Activated naive CD4-positive, alpha-beta T cell (primary cell): ENCODE measurements at places on chromosomes 6 and 20.
A peak's percentile ranks its signal among the peaks of the same experiment; 100 is the strongest.

DNA sequence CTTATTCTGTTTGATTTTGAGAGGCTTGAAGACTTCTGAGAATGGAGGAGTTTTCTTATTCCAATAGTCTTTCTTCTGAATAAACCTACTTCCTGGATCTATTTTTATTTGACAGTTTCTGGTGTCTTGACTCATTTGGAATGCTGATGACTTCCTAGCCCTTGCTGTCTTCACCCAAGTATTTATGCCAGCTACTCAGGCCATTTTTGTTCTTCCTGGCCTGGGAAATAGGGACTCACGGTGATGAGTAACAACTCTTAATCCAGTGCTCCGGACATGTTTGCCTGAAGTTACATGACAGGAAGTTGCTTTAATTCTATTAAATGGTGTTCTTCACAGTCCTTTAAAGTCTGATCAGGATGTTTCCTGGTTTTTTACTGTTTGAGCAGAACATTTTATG is 272.1 kb upstream of the EYS start:
- no peak for DNase-seq

- no peak for DNase-seq
Measured at GRCh38 chr6:33164665-33165373, 27.4 kb downstream of the COL11A2 start.

GRCh38 chr6:39882531-39882899 is 51.7 kb downstream of the MOCS1 start:
- no peak for DNase-seq

DNA sequence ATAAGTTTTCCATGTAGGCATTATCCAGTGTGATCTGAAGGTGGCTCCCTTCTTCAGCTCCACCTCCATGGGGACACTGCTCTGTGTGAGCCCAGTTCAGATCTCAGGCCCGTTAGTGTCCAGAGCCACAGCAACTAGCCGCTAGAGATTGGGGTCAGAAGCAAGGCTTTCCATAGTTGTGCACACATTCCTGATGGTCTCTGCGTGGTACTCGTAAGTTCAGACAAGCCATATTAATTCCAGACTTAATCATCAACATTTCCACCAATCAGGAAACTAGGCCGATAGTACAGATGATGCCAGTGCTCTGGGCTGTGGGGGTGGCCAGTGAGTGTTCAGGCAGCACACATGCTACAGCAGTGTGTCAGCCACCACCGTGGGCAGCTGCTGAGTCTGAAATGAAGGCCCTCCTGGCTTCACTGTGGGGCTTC is 17.5 kb upstream of the SYNCRIP start:
- DNase-seq, result no peak

GRCh38 chr6:158047563-158048323 is 66.1 kb downstream of the SYNJ2 start:
- DNase-seq, result no peak

GRCh38 chr6:43122146-43122545 is 46.0 kb downstream of the PTK7 start:
- DNase-seq, result no peak

- DNase-seq, result no peak
Measured at GRCh38 chr6:111791415-111791814, 81.8 kb downstream of the FYN start.

- no peak for DNase-seq
Measured at GRCh38 chr6:139698526-139699176, 324.2 kb upstream of the CITED2 start.

GRCh38 chr20:43903953-43904826 is 10.5 kb upstream of the TOX2 start:
- no peak for DNase-seq

DNA sequence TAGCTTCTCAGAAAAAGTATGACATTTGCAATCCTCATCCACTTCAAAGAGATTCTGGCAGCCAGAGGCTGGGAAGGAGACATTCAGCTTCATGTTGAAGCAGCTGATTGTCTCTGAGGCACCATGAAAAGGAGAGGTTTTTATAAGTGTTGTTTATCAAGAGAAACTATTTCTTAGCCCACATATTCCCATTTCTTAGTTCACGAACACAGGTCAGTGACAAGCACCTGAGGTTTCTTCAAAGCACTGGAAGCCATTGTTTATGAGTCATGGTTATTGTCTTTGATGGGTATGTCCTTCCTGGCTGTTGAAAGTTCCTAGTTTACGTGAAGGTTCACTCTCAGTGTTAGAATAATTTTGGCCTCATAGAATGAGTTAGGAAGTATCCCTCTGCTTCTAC is 3.0 kb upstream of the DDX43 start:
- DNase-seq, result no peak

DNA sequence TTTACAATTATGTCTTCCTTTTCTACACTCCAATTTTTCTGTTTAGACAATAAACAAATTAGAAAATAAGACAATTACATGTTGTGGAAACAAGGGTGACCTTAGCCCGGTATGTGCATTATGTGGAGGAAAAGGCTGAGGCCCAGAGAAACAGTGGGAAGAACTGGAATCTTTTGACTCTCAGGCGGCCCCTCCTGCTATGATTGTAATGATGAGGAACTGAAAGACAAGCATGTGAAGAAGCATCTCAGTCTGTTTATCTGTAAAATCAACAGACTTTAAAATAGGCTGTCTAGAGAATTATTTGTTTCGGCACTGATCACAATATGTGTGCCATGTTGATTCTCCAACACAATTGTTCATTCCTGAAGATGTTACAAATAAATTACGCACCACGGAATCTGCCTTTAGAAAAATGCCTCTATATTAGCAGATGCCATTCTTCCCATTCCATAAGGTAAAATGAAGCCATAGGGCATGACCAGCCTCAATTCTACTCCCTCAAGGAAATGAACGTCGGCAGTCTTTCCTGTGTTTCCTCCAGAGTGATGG is 1201.6 kb upstream of the CITED2 start:
- no peak for DNase-seq

DNA sequence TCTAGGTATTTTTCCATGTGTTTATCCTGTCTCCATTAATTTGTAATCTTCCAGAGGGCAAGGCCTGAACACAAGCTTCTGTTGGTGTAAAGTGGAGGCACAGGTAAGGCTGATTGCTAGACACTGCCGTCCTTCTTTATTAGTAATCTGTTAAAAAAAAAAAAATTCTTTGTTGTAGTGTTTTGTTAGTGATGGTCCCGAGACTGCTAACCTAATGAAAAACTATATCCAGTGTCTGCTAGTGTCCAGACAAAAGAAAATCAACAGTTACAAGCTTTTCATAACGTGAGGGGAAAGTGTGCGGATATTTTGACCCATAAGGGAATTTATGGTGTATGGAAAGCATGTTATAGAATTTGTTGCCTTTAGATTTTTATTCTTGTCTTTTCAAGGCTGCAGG is 4.2 kb upstream of the HIVEP1 start:
- DNase-seq, result no peak

DNA sequence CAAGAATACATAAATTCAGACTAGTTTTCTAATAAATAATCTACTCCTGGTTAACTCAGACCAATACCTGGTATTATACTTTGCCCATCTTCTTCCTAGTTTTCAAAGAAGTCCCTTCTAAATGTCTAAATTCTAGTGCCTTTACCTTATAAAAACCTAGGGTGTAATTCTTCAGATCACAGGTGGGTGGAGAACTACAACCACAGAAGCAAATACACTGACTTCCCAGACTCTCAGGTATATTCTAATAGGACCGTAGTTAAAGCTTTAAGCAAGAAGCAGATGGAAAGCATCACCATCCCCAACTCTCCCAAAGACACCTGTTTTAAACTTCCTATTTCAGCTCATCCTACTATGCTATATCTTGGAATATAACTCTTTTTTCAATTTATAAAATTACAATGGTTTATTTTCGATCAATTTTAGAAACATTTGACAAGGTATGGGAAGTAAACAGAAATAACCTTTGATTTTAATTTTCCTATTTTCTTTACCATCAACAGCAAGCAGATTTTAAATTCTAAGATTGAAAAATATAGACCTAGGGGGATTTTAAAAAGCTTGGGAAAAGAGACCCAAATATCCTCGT is 15.8 kb downstream of the MAN1A1 start:
- no peak for DNase-seq

GRCh38 chr6:56477241-56477640 is 165.4 kb downstream of the DST start:
- no peak for DNase-seq

- peak; percentile 47 for DNase-seq
Measured at GRCh38 chr6:722077-722524, 29.2 kb upstream of the EXOC2 start.

DNA sequence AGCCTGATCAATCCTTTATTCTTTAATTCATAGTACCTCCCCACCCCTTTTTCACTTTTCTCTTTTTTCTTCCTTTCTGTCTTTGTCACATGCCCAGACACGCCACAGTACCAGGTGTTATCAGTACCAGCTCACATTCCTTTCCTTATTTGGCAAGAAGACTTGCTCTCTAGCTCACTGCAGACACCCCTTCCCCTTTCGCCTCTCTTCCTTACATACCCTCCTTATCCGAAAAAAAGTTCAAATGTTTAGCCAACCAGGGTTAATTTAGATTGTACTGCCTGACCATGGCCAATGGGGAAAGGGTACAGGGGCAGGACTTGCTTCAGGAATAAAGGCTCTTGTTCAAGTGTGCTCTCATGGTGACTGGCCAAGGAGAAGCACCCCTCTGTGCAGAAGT is 9.3 kb upstream of the SIRPB2 start:
- DNase-seq, result no peak

- no peak for DNase-seq
Measured at GRCh38 chr6:166545156-166546034, 41.1 kb downstream of the RAMACL start.

DNA sequence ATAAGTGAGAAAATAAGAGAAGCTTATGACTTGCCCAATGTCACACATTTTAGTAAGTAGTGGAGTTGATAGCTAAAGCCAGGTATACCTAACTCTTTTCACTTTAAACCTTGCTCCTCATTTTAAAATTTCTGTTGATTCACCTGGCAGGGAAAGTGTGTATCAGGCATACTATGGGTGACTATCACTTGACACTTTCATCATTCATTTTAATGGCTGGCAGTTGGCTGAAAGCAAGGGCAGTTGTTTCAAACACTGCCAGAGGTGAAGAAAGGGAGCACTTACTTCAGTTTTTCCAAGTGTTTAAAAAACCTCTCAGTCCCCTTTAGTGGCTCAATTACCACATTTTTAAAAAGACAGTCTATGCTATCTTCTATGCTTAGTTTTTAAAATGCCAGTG is 78.2 kb upstream of the EMILIN3 start:
- DNase-seq, result no peak

DNA sequence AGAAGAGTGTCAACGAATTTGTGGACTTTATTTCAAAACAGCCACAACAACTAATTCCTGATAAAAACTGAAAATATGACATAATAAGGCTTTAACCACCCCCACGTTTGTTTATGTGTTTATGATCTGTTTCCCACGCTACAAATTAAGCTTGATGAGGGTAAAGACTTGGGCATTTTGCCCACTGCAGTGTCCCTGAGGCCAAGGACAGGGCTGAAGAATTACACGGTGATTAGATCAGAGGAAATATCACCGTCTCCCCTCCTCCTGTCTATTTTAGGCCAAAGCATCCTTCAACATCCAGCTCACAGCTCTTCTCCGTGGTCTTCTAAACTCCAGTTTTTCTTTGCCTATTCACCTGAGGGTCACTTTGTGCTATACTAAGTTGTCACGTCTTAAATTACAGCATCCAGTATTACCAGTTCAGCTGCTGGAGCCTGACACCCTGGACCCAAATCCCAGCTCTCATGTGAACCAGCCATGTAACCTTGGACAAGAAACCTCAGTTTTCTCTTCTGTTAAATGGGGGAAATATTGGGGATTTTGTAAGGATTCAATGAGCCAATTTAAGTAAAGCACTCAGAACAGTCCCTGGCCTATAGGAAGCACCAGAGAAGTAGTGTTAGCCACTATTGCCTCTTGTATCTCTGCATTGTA is 15.2 kb upstream of the ARFGEF2 start:
- no peak for DNase-seq

DNA sequence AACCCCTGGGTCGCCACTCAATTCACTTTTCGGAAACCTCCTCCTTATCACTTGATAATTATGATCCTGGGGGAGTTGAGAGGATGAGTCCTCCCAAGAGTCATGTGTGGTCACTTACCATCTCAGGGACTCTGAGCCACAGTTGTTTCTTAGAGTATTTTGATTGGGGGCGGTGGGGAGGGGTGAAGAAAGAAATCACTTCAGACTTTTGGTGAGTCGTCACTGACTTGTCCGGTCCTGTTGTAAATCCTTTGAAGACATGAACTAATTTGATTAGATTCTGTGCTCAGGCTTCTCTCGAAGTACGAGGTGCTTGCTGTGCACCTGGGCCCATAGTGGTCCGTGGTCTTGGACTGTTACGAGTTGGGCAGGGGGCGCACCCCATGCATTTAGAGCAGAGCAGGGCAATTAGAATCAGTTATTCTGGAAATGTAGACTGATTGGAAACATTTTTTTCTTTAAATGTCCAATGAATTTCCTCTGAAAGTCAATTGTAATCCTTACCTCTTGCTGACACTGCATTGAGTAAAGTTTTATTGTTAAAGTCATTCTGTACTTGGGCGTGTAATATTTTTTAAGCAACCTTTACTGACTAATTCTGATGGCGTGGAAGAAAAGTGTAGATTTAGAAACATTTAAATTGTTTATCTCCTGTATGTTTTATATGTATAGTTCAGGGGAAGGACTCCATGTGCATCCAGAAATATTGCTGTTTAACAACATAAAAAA is 173.4 kb downstream of the SLC16A10 start:
- no peak for DNase-seq

- DNase-seq, result no peak
Measured at GRCh38 chr20:21302664-21303060, 469 bp upstream of the XRN2 start.

DNA sequence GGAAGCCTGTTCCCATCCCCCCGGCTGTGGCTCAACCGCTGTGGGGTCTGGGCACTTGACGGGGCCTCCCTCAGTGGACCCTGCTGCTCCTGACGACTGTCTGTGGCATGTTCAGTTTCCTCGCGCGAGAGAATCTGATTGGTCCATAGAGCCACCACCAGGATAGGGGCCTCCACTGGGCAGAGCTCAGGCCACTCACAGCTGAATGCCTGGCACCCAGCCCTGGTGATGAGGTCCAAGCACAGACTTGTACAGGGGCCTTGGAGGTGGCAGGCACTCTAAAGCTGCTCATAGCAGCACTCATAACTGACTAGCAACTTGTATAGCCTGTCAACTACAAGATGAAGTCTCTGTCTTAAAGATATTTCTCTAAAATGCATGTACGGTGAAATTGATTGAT is 368.1 kb downstream of the NRN1 start:
- no peak for DNase-seq

- no peak for DNase-seq
Measured at GRCh38 chr6:104940893-104941728, 15.8 kb upstream of the LIN28B start.

DNA sequence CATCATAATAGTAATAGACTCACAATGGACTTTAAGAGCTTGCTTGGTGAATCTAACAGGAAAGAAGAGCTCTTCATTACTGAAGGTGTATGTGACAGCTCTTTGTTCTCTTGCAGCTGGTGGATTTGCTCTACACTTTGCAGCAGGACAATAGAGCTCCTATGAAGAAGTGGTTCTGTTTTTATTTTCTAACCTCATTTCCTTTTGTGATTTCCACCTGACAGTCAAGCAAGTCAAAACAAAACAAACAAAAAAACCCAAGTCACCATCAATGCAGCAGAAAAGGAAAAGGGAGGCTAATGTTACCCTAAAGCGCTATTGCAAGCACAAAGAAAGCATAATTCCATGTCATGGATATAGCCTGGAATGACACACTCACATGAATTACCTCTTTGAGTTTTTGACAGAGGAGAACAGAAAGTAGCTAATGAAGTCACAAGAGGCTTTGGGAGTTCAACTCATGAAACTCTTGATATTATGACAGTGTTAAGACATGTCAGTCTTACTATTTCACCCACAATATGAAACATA is 1188.1 kb downstream of the EPHA7 start:
- DNase-seq, result no peak
